ENCODE measurements at places on chromosomes 6 and 20.
A peak's percentile ranks its signal among the peaks of the same experiment; 100 is the strongest.

DNA sequence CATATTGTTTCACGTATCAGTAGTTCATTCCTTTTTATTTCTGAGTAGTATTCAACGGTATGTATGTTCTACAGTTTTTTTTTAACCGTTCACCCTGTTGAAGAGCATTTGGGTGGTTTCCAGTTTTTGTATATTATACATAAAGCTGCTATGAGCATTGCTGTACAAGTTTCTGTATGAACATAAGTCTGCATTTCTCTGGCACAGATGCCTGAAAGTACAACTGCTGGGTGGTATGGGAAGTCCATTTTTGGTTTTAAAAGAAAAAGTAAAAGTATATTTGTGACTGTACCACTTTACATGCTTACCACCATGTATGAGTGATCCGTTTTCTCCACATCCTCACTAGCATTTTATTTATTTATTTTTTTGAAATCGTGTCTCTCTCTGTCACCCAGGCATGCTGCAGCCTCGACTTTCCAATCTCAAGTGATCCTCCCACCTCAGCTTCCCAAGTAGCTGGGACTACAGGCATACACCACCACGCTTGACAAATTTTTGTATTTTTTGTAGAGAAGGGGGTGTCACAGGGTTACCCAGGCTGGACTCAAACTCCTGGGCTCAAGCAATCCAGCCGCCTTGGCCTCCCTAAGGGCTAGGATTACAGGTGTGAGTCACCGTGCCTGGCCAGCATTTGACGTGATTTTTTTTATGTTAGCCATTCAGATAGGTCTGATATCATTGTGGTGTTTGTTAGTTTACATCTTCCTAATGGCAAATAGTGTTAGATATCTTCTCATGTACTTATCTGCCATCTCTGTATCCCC lies 11.0 kb upstream of the SIM1 start:
- peak; percentile 53 for ATAC-seq

DNA sequence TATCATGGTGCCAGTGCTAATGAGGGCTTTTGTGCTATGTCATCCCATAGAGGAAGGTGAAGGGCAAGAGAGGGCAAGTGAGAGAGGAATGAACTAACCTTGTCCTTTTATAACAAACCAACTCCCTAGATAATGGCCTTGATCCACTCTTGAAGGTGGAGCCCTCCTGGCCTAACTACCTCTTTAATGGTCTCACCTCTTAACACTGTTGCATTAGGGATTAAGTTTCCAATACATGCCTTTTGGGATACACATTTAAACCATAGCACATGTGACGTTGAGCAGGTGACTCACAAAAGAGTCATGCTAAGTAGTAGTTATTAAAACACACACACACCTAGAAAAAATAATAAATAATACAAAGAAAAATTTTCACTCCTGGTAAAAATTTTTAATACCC lies 36.9 kb downstream of the CCN2 start:
- ATAC-seq: no peak

- ATAC-seq: no peak
Measured at GRCh38 chr6:15400572-15401004, 154.7 kb downstream of the JARID2 start.

GRCh38 chr6:160544802-160545201 lies 119.3 kb downstream of the LPA start:
- ATAC-seq: no peak

GRCh38 chr20:4090756-4091489 lies 75.6 kb upstream of the RNF24 start:
- ATAC-seq: no peak

DNA sequence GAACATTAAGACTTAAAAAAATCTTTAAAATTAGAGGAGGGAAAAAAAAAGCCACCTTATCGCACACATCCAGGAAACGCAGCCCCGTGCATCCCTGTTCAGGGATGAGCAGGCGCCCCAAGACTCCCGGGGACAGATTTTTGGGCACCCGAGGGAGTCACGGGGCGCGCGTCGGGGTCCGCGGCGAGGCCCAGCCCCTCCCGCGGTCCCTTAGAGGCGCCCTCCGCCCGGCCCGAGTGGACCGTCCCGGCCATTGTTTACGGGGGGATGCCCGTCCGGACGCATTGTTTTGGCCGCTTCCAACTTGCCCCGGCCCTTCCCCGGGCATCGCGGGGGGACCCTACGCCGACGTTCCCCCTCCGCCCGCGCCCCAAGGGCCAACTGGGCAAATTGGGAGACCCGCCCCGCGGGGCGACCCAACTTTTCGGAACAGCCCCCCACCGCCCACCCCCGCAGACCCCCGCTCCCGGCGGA lies 610 bp downstream of the ZNF217 start:
- no peak for ATAC-seq

DNA sequence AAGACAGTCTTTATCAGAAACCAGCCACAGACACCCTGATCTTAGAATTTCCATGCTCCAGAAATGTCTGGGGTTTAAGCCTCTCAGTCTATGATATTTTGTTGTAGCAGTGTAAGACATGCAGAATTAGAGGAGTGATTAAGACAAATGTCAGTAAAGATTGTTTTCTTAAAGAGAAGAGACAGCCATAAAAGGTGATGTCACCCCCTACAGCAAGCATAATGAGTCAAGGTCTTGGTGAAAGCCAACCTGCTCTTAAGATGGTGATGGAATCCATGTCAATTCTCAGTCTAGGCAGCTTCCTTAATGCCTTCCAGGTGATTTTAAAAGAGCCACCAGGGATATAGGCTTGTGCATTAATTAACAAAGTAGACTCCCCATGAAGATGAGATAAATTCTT lies 849.9 kb upstream of the EPHA7 start:
- no peak for ATAC-seq

- no peak for ATAC-seq
Measured at GRCh38 chr20:60238992-60239660, 280.9 kb downstream of the CDH26 start.

GRCh38 chr20:41166201-41167117 lies 29.1 kb downstream of the PLCG1 start:
- no peak for ATAC-seq

GRCh38 chr6:30202366-30202765 lies 10.8 kb downstream of the TRIM26 start:
- no peak for ATAC-seq

DNA sequence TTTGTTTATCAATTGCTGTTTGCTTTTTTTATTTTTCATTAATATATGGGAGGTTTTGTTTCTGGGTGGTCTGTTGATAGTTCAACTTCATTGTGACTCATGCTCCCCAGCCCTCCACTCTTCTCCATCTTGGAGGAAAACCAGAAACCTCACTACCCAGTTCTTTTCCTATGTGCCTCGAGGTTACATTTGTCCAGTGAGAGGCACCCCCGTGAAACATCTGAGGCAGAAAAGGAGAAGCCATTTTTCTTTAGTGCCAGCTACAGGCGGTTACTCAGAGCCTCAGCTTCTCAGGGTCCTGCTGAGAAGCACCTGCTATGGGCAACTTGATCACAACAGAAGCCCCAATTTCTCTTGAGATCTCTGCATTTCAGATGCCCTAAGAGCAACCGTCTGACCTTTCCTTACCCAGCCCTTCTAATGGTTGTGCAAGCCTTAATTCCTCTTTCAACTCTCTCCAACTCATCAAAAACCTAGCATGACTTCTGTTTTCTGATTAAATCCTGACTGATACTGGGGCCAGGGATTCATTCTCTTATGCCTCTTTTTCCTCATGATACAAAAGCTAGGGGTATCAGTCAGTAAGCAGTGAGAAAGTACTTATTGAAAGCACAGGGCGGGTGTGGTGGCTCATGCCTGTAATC lies 144.6 kb downstream of the ELOVL4 start:
- ATAC-seq: no peak

GRCh38 chr6:21538186-21538798 lies 55.3 kb upstream of the SOX4 start:
- ATAC-seq: no peak

DNA sequence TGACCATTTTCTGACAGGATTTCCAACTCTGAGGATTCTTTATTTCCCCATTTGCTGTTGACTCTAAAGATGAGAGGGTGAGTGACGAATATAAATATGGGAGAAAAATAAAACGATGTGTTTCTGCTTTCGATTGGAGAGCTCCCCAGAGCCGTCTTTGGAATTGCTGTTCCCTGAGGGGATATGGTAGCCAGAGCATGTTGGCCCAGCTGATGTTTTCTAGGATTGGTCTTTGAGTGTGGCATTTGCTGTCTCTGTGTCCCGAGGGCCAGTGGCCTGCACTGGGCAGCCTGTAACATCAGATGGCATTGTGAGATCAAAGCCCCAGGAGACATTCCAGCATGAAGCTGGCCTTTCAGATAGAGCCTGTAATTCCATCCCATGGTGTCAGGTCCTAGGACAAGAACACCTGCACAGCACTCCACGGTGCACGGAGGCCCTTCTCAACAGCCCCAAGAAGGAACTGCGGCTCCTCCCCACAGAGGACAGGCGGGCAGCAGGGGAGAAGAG lies 26.7 kb downstream of the PKIG start:
- no peak for ATAC-seq

DNA sequence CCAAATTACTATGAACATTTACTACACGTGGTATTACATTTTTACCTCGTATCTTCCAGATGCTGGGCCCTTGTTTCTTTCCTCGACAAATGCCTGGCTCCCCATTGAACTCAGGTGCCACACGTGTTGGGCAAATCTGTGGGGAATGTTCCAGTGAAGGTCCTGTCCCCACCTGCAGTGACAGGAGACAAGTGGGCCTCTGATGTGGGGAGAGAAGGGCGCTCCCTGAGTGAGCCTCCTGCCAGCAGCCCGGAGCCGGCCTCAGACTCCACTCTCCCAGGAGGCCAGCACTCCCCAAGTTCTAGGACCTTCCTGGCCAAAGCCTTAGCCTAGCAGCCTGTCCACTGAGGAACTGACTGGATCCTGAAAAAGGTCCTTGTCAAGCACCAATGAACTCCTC lies 21.7 kb upstream of the SCML4 start:
- ATAC-seq: no peak

- peak; percentile 74 for ATAC-seq
Measured at GRCh38 chr6:13681305-13682061, 30.2 kb downstream of the RANBP9 start.

- no peak for ATAC-seq
Measured at GRCh38 chr6:104579310-104579863, 280.3 kb downstream of the HACE1 start.

DNA sequence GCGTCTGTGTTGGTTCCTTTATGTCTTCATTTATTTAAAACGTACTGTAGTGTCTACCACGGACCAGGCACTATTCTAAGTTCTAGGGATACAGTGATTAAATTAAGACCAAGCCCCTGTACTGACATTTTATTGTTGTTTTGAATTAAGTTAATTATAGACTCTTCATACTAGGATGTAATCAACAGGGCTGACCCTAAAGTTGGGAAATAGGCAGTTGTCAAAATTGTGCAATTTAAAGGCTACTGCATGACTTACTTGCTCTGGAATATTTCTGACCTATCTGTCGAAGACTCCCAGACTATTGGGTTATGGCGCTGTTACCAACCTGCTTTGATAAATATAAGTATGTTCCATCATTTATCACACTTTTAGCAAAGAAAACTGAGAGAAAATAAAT lies 6.7 kb downstream of the MYO6 start:
- no peak for ATAC-seq

- ATAC-seq: peak; percentile 88
Measured at GRCh38 chr6:155523821-155524651, 68.4 kb upstream of the NOX3 start.

- ATAC-seq: no peak
Measured at GRCh38 chr6:116136373-116136772, 10.4 kb upstream of the COL10A1 start.

DNA sequence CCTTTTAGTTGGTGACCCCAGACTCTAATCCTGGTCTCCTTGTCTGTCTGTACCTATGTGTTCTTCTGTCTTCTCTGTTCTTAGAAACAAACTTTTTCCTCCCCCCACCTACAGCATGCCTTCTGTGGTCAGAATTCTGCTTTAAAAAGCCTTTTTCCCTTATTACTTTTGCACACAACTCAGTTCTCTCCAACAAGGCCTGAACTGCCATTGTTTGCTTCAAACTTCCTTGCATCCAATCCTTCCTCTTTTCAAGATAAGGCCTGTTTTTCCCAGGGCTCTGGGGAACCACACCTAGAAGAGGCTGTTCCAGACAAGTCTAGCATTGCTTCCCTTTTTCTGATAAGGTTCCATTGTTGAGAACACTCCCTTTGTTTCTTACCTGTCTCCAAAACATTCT lies 22.2 kb upstream of the NCOA3 start:
- no peak for ATAC-seq

- no peak for ATAC-seq
Measured at GRCh38 chr20:5720696-5721095, 29.5 kb upstream of the SHLD1 start.

DNA sequence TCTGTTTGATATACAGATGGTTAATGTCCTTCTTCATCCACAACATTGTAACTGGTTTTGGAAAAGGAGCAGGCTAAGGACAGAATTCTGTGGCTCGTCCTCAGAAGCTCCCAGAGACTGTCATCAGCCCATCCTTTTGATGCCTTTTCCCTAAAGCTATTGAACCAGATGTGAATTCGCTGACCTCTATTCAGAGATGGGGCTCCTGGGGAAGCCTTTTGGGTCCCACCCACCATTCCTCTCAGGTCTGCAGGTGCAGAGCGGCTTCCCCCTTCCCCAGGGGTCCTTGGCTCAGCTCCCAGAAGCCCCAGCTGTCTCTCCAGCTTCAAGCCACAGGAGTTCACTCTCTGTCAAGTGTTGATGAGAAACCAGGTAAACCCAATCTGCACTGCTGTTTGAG lies 191.7 kb downstream of the SMOC2 start:
- no peak for ATAC-seq

GRCh38 chr20:58402827-58403226 lies 13.8 kb downstream of the VAPB start:
- peak; percentile 13 for ATAC-seq

- ATAC-seq: no peak
Measured at GRCh38 chr6:56685102-56685733, 42.5 kb upstream of the DST start.

GRCh38 chr6:160427312-160428068 lies 79.3 kb downstream of the SLC22A3 start:
- ATAC-seq: no peak

DNA sequence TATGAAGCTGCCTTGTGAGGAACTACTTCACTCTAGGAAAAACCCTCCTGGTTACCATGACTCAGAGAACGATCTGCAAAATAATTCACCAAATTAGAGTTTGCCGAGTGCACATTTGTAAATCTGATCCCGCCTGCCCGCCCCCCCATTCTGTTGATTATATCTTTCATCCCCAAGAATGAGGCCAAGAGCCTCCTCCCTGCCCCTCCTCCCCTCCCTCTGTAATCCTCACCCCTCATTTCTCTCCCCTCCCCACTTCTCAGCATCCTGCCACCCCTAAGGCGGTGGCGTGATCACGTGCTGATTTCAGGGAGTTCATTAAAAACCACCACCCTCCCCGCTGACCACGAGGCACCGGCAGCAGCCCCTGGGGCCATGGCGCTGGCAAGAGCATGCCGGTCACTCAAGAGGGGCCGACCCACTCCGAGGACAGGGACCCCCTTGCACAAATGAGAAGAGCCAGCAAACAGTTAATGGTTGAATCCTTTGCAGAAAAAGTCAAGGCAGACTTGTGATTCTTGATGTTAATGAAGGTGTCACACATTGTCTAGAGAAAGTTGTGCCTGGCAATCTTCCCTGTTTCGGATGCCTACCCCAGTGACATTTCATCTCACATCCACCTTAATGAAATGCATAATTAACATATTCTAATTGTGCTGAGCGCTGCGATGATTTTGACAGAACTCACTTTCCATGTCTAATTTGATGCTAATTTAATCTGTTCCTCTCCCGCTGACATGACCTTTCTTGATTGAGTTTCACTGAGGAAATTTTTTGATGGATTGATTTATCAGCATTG lies 247.9 kb downstream of the ZNF217 start:
- ATAC-seq: no peak

- ATAC-seq: peak; percentile 88
Measured at GRCh38 chr6:157107915-157108651, 215.2 kb downstream of the TMEM242 start.

All from activated CD4-positive, CD25-positive, alpha-beta regulatory T cell treated with anti-CD3 and anti-CD28 coated beads, Interleukin-2, amount 50 U/mL, for 24 hours (primary cell).